CD4-positive, alpha-beta T cell (primary cell): ENCODE measurements at places on chromosomes 13 and 19. TPM values are rescaled to one million over a fixed set of nuclear protein-coding genes. Genes with fewer than 3 reads are reported as not detected.
A peak's percentile ranks its signal among the peaks of the same experiment; 100 is the strongest.

NBEA gene
- 3.5 TPM for total RNA-seq

TMEM255B gene
- total RNA-seq: 1.0 TPM

VPS36 gene
- total RNA-seq: 29.9 TPM

GRCh38 chr13:47478985-47479384, 522.1 kb downstream of the SUCLA2 start:
- no peaks in the 10 kb centered on the region for H3K27me3 ChIP-seq
- no peak overlapping the region for H3K4me3 ChIP-seq
- H3K36me3 ChIP-seq: no peaks in the 10 kb centered on the region
- no peaks in the 10 kb centered on the region for H3K4me1 ChIP-seq

DNA sequence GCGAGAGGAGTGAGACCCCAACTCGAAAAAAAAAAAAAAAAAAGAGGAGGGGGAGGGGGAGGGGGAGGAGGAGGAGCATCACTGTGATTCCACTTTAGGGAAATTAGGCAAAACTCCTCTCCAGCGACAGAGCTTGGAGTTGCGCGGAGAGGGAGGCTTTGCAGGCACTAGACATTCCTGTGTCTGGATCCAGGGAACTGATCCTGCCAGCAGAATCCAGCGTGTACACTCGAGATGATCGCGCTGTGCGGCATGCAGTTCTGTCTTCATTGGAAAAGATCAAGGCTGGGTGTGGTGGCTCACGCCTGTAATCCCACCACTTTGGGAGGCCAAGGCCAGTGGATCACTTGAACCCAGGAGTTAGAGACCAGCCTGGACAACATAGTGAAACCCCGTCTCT, 29.6 kb upstream of the KLF2 start:
- no peaks in the 10 kb centered on the region for H3K36me3 ChIP-seq
- H3K27ac ChIP-seq: no peak overlapping the region
- no peak for DNase-seq
- no peaks in the 10 kb centered on the region for H3K4me1 ChIP-seq
- no peaks in the 10 kb centered on the region for H3K27me3 ChIP-seq

DNA sequence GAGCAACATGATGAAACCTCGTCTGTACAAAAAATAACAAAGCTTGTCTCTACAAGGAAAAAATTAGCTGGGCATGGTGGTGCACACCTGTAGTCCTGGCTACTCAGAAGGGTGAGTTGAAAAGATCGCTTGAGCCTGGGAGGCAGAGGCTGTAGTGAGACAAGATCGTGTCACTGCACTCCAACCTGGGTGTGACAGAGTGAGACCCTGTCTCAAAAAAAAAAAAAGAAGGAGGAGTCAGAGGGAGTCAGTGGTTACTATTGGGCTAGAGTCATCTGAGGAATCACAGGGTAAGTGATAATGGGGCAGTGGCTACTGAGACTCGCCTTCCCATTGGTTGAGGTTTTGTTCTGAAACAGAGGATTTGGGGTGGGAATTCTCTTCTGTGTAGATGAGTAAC, 1.9 kb upstream of the GPI start:
- no peak for DNase-seq
- H3K27me3 ChIP-seq: no peaks in the 10 kb centered on the region
- no peak overlapping the region for H3K4me3 ChIP-seq
- H3K4me1 ChIP-seq: peaks cover 55% of the 10 kb centered on the region
- H3K27ac ChIP-seq: no peak overlapping the region

- DNase-seq: no peak
- H3K4me3 ChIP-seq: no peak overlapping the region
- H3K4me1 ChIP-seq: peaks cover 87% of the 10 kb centered on the region
- H3K27ac ChIP-seq: peak overlapping the region; percentile 95
Observed at GRCh38 chr19:2059422-2060201, 8.6 kb upstream of the MKNK2 start.

- H3K4me1 ChIP-seq: no peaks in the 10 kb centered on the region
- H3K4me3 ChIP-seq: no peak overlapping the region
- H3K27me3 ChIP-seq: no peaks in the 10 kb centered on the region
- no peaks in the 10 kb centered on the region for H3K36me3 ChIP-seq
Observed at GRCh38 chr13:44739120-44739519, 163.0 kb upstream of the TSC22D1 start.
